Foreskin keratinocyte (primary cell): ENCODE measurements at places on chromosomes 2 and 18. TPM values are rescaled to one million over a fixed set of nuclear protein-coding genes. Genes with fewer than 3 reads are reported as not detected.
A peak's percentile ranks its signal among the peaks of the same experiment; 100 is the strongest.

Gene VWA3B
- total RNA-seq = 0.35 TPM in 1 of 2 replicates, not detected in the other

Gene MBOAT2
- total RNA-seq = 76.3 and 106 TPM in 2 replicates

DNA sequence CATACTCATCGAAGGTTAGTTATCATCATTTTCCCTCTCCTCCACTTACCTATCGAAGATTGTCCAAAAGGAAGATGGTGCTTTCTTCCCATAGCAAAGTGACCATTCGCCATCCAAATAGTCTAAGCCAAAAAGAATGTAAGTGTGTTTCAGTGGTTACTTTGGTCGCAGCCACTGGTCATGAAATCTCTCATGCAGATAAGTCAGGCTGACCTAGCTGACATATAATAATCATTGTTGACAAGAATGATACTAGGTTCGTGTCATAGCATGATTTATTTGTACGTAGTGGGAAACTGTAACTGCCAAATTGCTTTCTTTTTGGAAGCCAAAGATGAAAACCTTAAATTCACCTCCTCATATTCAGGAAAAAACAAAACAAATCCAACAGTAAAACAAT lies 89.6 kb upstream of the PMAIP1 start:
- no peak for DNase-seq

GRCh38 chr18:27728659-27729058 lies 448.3 kb downstream of the CDH2 start:
- peak; percentile 4 for DNase-seq

DNA sequence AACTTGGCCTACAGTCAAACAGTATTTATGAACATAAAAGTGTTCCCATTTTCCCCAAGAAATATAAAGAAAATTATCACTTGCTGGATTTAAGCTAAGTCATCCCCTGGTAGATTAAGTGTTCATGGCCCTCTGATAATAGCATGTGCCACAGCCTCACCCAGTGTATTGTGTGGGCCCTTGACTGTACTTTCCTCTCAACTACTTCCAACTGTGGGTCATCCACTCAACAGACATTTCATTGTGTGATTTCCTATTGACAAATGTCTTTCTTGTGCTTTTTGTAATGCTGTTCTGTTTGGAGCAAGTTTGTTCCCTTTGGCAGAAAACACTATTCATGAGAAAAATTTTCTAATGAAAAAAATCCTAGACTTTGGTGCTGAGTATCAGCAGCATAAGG lies 48.4 kb upstream of the TMEM17 start:
- DNase-seq = no peak

GRCh38 chr2:126835831-126836230 lies 62.9 kb upstream of the TEX51 start:
- DNase-seq = no peak

DNA sequence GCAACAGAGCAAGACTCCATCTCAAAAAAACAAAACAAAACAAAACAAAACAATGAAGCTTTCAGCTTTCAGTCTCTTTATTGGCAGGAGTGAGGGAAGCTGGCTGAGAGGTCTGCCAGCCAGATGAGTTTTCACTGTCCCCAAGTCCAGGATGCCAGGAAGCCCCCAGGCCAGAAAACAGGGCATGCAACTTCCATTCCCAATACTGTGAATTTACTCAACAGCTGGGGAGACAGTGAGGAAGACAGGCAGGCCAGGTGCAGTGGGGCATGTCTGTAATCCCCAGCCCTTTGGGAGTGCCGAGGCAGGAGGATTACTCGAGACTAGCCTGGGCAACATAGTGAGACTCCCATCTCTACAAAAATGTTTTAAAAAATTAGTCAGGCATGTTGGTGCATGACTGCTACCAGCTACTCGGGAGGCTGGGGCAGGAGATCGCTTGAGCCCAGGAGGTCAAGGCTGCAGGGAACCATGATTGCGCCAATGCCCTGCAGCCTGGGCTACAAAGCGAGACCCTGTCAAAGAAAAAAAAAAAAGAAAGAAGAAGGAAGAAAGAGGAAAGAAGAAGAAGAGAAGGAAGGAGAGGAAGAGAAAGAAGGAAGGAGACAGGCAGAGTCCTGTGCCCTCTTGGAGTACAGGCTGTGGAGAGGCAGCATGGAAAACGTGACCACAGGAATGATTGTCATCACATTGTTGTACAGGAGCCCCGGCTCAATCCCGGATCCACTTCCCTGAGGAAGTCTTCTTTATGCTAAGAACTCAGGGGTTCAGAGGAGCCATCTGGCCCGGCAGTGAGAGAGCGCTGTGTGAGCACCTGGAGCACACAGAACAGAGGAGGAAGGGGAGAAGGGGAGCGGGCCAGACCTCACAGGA lies 29.2 kb upstream of the POMC start:
- no peak for DNase-seq
